CD4-positive, alpha-beta T cell treated with Interferon alpha-2 for 1 hour (primary cell): ENCODE measurements at places on chromosomes 6 and 20.
A peak's percentile ranks its signal among the peaks of the same experiment; 100 is the strongest.

- DNase-seq: no peak
Observed at GRCh38 chr6:104537180-104537579, 322.5 kb downstream of the HACE1 start.

GRCh38 chr20:57743450-57744095, 33.8 kb upstream of the PMEPA1 start:
- no peak for DNase-seq

GRCh38 chr6:74277777-74278186, 581.8 kb downstream of the CD109 start:
- DNase-seq: no peak

DNA sequence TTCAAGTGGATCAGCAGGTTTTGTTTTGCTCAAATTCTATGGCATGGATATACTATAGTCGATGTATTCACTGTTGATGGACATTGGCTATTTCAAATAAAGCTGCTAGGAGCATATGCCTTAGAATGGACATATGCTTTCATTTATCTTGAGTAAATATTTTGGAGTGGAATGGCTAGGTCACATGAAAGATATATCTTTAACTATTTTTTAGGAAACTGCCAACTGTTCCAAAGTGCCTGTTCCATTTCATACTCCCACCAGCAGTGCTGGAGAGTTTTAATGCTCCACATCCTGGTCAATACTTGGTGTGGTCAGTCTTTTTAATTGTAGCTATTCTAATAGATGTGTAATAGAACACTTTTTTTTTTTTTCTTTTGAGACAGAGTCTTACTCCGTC, 81.1 kb upstream of the PIM1 start:
- DNase-seq: no peak

- DNase-seq: no peak
Observed at GRCh38 chr6:42973926-42974325, 5.1 kb downstream of the PEX6 start.

- no peak for DNase-seq
Observed at GRCh38 chr20:38126146-38126921, 38.7 kb downstream of the TGM2 start.

GRCh38 chr6:12410946-12411345, 120.8 kb downstream of the EDN1 start:
- no peak for DNase-seq

DNA sequence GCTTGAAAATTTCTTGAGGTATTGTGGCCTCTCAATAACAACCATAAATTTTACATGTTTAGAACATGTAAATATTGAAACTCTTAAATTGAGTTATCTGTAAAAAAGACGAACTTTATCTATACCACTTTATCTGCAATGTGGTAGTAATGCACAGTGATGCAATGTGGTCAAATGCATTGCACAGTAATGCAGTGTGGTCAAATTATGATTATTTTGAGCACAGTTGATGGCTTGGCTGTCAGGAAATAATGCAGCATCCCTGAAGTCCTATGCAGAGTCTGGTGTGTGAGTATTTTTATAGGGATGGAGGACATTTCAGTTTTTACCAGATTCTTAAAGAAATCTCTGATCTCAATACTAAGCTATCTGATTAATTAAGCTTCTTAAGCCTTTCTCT, 5.1 kb downstream of the TTK start:
- no peak for DNase-seq

GRCh38 chr6:93366506-93366905, 52.9 kb downstream of the EPHA7 start:
- no peak for DNase-seq

DNA sequence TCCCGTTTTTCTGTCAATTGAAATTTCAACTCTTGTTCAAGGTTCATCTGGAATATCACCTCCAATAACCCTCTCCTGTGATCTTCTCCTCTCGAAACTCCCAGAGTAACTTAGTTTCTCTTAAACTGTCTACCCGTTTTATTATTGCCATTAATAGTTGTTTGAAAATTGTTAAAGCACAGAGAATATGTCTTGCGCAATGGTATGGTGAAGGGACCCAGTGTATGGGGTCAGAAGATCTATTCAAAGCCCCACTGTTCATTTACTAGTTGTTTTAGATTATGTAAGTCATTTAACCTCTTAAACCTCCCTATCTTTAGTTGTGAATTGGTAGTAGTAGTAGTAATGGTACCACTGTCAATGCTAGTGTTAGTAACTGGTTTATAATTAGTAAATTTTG, 6.2 kb upstream of the TAB2 start:
- no peak for DNase-seq

GRCh38 chr6:124434421-124434820, 527.8 kb upstream of the RNF217 start:
- DNase-seq: no peak

DNA sequence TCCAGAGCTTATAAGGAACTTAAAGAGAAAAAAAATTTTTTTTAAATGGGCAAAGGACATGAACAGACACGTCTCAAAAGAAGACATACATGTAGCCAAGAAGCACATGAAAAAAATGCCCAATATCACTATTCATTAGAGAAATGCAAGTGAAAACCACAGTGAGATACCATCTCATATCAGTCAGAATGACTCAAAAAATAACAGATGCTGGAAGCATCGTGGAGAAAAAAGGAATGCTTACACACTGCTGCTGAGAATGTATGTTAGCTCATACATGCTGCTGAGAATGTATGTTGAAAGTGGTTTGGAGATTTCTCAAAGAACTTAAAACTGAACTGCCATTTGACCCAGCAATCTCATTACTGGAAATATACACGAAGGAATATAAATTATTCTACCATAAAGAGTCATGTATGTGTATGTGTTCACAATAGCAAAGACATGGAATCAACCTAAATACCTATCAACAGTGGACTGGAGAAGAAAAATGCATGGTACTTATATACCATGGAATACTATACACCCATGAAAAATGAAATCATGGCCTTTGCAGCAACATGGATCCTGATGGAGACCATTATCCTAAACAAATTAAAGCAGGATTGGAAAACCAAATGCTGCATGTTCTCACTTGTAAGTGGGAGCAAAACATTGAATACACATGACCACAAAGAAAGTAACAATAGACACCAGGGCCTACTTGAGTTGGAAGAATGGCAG, 5.2 kb downstream of the OR11A1 start:
- no peak for DNase-seq

- no peak for DNase-seq
Observed at GRCh38 chr20:62835931-62836861, 19.3 kb downstream of the COL9A3 start.

DNA sequence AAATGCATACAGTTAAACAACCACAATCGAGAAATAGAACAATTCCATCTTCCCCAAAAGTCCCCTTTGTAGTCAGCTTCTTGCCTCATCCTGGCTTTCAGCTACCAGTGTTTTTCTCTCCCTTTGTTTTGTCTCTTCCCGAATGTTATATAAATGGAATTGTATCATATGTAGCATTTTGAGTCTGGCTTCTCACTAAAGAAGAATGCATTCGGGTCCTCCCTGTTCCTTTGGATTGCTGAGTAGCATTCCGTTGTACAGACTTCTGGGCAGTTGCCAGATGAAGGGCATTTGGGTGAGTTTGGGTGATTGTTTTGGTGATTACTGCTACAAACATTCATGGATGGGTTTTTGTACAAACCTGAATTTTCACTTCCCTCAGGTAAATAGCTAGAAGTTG, 27.8 kb downstream of the PRPH2 start:
- no peak for DNase-seq

DNA sequence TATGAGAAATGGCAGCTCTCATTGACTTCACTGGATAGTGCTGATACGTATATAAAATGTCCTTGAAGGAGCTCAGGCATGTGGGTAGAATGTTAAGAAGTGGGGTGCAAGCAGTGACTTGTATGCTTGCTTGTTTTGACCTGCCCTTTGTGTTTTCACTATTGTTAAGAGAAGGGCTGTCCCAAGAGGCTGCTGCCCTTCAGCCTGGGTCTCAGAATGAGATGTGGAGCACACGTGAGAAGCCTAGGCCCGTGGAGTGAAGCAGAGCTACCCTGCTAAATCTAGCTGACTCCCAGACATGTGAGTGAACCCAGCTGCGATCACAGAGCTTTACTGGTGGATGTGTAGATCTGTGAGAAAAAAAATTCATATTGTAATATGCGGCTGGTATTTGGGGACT, 305.3 kb upstream of the RGS17 start:
- no peak for DNase-seq

- peak; percentile 88 for DNase-seq
Observed at GRCh38 chr6:34671801-34672656, 24.5 kb downstream of the ILRUN start.

DNA sequence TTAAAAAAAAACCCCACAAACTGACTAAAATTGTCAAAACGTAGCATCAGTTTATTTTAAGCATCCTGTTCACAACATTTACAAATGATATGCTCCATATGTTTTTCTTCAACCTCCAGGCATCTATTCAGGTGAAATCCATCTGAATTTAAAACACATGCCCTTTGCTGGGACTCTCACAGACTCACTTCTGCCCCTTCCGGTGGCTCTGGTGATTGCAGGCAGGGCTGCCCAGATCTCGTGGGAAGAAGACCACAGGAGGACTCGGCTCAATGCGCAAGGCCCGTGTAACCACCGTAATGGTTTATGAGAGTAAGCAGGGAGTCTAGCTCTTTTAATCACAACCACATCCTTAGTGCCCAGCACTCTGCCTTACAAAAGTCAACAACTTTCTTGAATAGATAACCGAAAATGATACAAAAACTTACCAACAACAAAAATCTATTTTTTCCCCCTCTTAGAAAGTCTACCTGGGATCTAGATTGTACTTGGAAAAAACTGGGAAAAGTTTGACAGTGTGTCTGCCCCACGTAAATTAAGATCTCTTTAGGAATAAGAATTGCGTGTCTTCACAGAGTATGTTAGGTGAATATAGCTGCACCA, 139.1 kb downstream of the KIF16B start:
- peak; percentile 3 for DNase-seq

DNA sequence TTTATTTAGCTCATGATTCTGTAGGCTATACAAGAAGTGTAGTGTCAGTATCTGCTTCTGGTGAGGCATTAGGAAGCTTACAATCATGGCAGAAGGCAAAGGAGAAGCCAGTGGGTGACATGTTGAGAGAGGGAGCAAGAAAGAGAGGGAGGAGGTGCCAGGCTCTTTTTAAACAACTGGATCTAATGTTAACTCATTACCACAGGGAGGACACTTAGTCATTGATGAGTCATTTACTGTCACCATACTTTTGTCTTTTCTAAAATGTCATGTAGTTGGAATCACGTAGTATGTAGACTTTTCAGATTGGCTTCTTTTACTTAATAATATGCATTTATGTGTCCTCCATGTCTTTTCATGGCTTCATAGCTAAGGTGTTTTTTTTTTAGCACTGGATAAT, 58.1 kb downstream of the NUS1 start:
- DNase-seq: no peak

DNA sequence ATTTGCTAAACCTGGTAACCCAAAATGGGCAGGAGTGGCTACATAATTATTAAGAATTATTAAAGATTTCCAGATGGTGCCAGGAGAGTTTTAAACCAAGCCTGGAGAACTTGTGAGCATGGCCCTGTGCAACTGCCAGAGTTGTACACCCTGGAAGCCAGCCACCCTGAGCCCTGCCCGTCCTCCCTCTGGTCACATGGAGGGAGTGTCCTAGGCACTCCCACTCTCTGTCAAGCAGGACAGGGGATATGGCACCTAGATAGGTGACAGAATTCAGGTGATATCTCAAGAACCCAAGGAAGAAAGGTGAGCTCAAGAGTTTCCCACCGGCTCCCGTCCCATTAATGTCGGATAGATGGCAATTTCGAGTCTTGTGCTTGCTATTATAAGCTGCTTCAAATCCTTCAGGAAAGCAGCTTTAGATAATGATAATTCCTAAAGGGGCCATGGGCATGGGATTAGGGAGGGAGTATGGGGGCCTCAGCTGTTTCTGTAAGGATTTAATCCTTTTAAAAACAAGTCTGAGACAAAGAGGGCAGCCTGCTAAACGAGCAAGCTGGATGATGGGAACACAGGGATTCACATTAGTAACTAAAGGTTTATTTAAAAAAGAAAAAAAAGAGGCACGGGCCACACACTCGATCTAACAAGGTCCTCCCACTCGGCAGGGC, 169.1 kb downstream of the BMP7 start:
- no peak for DNase-seq

DNA sequence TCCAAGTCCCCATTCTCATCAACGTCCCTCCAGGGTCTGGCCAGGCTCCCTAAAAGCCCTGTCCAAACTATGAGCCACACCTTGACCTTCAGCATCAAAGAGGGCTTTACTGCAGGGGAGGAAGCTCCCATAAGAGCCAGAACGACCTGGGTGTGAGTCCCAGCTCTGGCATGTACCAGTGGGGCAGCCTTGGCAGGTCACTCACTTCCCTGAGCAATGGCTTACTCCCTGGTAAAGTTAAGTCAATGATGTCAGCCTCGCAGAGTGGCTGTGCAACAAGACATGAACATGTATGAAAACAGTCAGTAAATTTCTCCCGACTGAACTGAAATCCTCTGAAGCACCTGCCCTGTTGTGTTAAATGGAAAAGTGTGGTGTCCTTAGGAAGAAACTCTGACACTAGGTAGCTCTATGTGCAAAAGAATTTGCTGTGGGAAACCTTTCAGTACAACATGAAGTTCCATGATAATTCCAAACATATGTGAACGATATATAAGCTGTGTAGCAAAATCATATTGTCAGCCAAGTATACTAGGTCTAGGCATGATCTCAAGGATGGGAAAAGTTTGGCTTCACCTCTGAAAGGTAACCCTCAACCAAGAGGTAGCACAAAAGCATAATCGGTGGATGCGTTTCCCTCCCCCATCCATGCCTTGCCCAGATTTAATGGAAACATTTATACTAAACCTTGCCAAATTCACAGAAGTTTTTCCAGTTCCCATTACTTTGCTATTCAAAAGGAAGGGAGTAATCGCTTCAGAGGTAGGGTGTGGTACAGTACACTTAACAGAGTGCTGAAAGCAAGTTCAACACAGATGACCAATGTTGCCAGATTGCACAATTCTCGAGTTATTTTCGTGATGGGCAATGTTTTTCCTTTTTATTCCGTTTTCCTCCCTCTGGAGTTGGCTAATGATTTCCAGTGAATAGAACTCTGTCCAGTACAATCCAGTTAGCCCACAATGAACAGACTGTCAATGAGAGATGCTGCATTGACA, 49.0 kb upstream of the RANBP9 start:
- no peak for DNase-seq
